Central memory CD4-positive, alpha-beta T cell (primary cell): ENCODE measurements at places on chromosomes 3 and 15.

DNA sequence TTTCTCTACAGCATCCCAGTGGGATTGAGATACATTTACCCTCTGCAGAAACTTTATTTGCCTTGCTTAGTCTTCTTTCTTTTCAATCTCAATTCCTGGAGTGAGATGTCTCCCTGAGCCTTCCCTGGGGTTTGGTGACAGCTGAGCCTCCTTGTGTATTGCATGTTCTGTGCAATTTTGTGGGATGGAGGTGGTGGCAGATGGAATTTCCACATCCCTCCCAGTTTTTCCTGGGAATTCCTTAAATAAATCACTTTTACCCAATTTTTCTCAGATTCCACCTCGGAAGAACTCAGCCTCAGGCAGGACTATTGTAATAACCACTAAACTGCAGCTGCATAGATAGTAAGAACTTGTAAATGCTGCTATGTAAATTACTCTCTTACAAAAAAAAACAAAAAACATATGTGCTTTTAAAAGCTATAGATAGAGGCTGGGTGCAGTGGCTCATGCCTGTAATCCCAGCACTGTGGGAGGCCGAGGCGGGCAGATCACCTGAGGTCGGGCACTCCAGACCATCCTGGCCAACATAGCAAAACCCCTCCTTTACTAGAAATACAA, 88.5 kb upstream of the ABHD17C start:
- DNase-seq = no peak

- no peak for DNase-seq
Observed at GRCh38 chr15:71806452-71806931, 3.9 kb upstream of the NR2E3 start.

- DNase-seq = no peak
Observed at GRCh38 chr15:61182946-61183345, 46.2 kb downstream of the RORA start.

GRCh38 chr3:196193133-196193735, 18.0 kb downstream of the ZDHHC19 start:
- no peak for DNase-seq

DNA sequence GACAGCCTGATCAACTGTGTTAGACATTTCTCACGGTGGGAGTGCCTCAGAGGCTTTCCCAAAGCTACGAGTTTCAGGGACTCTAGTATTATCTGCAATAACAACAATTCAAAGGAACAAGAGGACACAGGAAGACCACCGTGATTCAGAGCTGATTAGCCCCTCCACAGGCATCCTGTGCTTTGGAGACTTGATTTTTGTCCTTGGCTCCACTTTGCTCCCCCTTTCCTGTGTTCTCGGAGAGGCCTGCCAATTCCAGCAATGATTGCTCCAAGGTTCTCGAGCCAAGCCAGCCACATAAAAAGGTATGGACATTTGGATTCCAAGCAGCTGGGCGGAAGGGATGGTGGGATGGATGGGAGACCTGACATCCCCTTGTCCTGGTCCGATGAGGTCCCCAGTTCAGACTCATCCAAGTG, 14.3 kb downstream of the EHD4 start:
- DNase-seq = no peak

DNA sequence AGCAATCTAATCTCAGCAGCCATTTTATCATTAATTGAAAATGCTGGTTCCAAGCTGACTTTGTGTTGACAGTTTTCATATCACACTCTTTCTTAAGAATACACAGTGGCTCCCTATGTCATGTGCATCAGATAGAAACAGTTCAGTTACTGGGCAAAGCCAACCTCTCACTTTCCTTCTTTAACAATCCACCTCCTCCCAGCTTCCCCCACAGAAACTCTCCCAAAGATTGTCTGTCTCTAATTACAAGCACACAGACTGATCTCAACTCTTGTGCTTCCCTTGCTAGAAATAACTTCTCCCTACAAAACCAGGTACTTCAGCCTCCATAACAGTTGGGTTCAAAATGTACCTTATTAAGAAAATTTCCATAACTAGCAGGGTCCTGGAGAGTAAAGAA, 228.9 kb upstream of the WNT5A start:
- no peak for DNase-seq

DNA sequence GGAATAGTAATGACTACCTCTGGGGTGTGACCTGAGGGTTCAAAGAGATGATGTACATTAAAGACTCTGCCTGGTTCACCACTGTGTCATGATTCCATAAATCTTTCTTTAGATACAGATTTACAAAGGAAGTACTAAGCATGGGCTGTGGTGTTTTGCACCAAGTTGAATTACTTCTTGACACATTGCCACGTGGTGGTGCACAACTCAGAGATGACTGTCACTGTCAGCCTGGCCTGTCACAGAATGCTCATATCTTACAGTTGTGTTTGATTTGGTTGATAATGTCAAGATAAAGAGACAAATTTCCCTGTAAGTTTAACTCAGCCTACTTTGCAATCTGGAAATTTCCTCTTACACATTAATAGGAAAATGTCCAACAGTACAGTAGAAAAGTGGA, 3.2 kb downstream of the CTDSPL start:
- DNase-seq = no peak

DNA sequence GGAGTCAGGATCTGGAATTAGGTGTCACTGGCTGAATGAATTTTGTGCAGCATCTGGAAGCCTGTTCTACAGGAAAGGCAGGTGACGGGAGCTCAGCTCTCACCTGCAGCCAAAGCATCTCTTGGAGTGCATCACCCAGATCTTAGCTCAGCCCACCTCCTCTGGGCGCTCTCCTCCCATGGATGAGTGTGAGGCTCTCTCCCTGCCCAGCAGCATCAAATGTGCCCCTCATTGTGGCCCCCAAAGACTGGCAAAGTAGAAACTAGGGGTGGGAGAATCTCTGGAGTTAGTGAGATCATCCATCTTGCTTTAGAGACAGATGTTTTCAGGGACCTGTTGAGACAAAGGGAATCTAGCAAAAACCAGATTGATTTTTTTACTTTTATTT, 68.7 kb downstream of the SENP2 start:
- DNase-seq = no peak

DNA sequence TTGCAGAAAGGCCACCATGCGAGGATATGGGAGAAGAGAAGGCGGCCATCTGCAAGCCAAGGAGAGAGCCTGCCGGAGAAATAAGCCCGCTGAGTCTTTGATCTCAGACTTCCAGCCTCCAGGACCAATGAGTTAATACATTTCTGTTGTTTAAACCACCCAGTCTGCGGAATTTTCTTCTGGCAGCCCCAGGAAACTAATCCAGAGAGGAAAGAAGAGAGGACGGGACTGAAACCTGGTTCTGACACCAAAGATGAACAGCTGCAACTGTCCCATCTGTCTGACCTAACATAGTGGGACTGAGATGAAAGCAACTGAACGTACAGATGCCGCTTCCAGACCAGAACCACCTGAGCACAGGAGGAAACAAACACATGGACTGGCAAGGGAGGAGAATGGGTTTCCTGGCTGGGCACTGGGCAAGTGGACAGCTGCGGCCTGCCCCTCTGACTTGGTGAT, 32.3 kb downstream of the VGLL4 start:
- no peak for DNase-seq

DNA sequence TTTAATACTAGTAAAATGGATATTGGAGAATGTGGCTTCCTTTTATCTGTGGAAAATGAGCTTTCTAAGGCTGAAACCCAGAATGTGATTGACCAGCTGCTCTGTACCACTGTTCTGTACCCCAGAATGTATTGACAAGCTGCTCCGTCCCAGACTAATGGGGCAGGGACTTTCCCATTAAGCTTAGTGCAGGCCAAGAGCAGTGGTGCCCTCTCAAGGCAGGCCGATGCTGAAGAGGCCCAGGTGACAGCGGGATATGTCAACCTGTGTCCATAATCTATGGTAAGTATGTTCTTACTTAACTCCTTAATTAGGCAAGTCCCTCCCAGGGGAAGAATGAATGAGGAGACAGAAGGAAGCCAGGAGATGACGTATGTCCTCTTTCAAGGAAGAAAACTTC, 31.1 kb downstream of the SGO1 start:
- no peak for DNase-seq

- DNase-seq = no peak
Observed at GRCh38 chr15:71788646-71789579, 21.4 kb upstream of the NR2E3 start.

DNA sequence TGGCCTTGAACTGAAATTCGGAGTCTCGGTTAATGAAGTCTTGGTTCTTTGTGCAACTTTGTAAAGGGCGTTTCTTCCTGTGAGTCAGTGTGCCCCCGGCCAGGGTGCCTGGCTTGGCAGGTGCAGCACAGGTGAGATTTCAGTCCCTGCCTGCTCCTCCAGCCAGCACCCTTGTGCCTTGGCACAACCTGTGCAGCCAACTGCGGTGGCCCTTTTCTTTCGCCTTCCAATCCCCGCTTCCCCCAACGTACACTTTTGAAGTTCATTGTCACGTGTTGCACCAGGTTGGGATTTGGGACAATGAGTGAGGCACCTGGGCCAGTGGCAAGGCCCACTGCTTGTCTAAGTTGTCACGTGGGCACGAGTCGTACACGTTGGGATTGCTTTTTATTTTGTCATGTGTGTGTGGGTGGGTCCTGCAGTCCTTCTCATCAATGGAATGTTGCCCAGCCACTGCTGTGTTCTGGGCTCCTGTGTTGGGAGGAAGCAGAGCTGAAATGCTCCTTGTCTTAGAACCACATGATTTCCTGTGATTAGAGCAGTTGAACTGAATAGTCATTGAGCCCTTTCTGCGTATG, 242.9 kb upstream of the BHLHE40 start:
- no peak for DNase-seq

- DNase-seq = no peak
Observed at GRCh38 chr3:134615743-134616142, 35.1 kb downstream of the KY start.

- DNase-seq = no peak
Observed at GRCh38 chr3:965826-966225, 127.0 kb upstream of the CNTN6 start.
